CD4-positive, alpha-beta T cell treated with Interleukin-4 for 1 hour (primary cell): ENCODE measurements at places on chromosomes 2 and 18.

- no peak for DNase-seq
Measured at GRCh38 chr2:120026890-120027289, 14.0 kb downstream of the EPB41L5 start.

DNA sequence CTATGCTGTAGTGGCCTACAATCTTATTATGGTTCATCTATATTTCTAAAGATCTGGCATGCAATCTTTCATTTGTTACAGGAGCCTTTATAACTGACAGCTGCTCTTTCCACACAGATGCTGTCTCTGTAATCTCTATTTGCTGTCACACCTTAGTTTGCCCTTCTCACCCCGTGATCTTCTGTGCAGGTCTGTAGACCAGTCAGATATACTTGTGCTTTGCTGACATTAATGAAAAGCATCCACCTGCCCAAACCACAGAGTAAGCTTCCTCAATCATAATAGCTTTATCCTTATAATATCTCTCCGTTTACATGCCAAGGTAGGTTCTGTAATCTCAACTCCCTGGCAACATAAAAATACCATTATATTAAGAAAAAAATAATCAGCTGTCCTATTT, 122.4 kb downstream of the GRB14 start:
- DNase-seq, result no peak

DNA sequence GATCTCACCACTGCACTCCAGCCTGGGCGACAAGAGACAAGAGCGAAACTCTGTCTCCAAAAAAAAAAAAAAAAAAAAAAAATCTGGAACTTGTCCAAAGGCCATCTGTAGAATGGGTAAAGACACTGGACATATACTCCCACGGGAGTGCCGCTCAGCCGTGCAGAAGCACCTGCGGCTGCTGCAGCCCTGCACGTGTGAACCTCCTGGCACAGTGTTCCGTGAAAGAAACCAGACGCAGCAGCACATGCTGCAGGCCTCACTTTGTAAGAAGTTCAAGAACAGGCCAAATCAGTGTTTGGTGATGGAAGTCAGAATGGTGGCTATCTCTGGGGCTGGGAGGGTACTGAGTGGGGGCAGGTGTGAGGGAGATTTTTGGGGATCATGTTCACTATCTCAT, 6.5 kb downstream of the CHRND start:
- no peak for DNase-seq

DNA sequence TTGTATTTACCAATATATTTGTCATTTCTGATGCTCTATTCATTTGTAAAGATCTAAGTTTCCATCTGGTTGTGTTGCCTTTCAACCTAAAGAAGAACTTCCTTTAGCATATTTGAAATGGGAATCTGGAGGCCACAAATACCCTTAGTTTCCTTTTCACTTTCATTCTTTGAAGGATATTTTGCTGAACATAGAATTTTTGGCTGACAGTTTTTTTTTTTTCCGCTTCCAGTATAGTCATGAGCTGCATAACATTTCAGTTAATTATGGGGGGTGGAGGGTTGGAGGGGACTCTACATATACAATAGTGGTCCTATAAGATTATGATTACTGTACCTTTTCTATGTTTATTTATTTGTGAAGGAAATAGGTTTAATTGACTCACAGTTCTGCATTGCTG, 83.9 kb downstream of the CERS6 start:
- DNase-seq, result no peak

DNA sequence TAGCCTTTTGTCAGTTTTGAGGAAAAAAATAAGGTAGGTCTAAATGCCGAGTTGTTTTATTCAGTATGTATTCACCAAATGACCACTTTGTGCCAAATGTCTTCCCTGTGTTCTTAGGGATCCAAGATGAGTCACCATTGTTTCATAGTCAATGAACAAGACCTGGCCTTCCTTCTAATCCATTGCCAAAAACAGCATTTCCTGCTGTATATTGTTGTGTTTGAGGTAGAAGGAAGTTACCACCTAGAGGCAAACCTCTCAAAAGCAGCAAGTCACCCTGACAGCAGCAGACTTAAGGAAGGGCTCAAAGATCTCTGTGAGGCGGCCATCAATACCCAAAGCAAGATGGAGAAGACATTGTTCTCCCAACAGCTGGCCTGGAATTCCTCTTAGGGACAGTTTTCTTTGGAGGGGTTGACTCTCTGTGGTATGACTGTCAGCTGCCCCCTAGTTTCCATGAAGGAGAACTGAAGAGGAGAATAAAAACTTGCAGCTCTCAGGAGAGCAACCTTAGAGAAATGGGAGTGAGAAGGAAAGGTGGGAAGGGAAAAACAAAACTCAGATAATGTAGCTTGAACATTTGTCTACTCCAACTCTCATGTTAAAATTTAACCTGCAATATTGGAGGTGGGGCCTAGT, 328.3 kb downstream of the LRATD1 start:
- no peak for DNase-seq

GRCh38 chr2:130884013-130884412, 47.3 kb downstream of the ARHGEF4 start:
- DNase-seq, result no peak

DNA sequence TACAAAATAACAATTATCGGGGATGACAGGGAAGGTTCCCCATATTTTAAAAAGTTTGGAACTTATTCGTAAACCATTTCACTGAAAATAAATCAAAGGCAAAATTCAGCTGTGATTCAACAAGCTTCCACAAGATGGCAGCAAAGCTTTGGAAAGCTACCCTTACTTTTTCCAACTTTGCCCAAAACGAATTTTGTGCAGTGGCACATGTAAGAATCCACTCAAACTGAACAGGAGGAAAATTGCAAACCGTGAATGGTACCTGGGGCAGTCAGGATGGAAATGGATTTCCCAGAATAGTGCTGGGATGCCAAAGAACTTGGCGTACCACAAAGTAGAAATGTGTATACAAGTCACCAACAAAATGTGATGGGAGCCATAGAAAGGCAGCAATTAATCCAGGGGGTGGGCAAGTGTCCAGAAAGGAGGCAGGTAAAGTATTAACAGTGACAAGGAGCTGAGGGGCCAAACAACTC, 10.7 kb downstream of the RPL31 start:
- no peak for DNase-seq

GRCh38 chr18:12007063-12007462, 25.8 kb downstream of the IMPA2 start:
- DNase-seq, result no peak

- no peak for DNase-seq
Measured at GRCh38 chr2:134391751-134392160, 137.9 kb downstream of the MGAT5 start.

GRCh38 chr2:242024751-242025355, 155.3 kb downstream of the RTP5 start:
- no peak for DNase-seq

GRCh38 chr2:55601849-55602248, 15.6 kb downstream of the PPP4R3B start:
- no peak for DNase-seq

GRCh38 chr18:27136208-27136535, 48.9 kb downstream of the CHST9 start:
- no peak for DNase-seq

GRCh38 chr2:115115135-115115534, 672.7 kb downstream of the DPP10 start:
- no peak for DNase-seq

DNA sequence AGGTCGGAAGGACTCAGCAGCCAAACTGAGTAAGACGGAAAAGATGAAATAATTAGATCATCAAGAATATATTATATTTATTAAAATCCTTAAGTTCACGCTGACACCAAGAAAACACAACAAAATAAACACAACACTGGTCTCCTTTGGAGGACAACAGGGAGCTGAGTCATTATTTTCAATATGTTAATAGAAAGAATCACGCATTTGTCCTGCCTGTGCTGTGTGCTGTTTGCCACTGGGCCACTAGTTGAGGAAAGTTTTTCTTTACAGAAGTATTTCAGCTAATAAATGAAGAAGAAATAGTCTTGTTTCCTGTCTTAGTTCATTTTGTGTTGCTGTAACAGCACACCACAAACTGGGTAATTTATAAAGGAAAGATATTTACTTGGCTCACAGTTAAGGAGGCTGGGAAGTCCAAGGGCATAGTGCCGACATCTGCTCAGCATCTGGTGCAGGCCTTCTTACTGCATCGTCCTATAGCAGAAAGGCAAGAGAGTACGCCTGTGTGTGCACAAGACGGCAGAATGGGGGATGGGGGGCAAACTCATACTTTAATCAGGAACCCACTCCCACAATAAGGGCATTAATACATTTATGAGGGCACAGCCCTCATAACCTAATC, 88.0 kb downstream of the TCF7L1 start:
- DNase-seq, result no peak

DNA sequence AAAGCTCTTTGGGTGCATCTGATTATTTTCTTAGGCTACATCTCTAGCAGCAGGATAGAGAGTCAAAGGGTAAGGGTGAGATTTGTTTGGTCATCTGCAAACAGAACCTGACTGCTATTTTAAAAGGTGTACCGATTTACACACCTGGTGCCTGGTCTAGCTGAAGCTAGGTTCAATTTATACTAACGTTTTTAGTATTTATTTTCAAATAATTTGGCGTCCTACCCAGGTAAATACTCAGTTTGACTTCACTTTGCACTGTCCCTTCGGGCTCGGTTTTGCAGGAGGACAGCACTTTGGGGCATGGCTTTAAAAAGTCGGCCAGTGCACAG, 683 bp downstream of the PTRHD1 start:
- no peak for DNase-seq

- no peak for DNase-seq
Measured at GRCh38 chr2:24877646-24878045, 42.4 kb downstream of the ADCY3 start.

- no peak for DNase-seq
Measured at GRCh38 chr2:208549546-208550158, 143.1 kb downstream of the PTH2R start.

DNA sequence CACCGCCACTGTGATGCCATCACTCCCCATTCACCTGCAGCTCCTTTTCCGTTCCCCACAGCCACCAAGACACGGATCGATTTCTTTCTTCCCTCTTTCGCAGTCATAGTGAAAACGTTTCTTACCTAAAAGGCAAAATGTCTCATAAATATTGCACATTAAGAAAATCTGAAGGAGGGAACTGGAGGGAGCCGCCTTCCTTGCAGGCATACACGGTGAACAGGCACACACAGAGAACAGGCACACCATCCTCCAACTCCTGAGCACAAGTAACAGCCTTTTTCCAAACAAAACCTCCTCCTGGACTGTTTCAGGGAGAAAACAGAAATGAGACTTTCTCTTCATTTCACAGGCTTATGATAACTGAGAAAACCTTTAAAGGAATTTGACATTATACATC, 17.0 kb downstream of the MRPS5 start:
- DNase-seq, result no peak

DNA sequence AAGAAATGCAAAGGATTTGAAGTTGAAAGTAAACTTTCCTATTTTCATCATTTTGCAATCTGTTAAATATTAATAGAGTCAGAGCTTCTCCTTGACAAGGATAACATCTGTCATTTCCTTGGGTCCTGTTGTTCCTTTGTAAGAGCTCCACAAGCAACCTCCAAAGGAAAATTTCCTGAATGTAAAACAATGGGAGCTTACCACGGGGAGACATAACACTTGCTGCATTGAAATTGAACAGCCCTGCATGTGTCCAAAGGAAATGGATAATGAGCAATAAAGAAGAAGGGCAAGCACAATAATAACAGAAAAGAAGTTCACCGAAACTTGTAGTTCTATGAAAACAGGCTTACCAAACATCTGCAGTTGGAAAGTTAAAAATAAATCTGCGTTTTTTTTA, 42.0 kb upstream of the SCG2 start:
- DNase-seq, result no peak

- no peak for DNase-seq
Measured at GRCh38 chr2:165584126-165584654, 114.7 kb downstream of the CSRNP3 start.

DNA sequence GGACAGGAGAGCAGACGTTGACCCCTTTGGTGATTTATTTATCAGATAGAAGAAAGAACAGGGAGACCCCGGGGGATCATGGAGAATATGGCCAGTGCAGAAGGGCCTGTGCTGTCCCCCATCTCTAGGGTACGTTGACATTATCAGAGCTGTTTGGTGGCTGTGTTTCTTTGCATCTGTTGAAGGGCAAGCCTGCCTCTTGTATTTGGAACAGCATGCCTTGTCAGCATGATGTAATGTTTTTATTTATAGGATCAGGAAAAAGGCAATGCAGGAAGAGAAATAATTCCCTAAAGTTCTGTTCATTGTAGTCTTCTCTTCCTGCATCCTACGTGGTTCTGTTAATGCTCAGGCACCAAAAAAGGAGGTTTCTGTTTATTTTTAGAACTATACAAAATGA, 49.8 kb upstream of the CABYR start:
- no peak for DNase-seq

- no peak for DNase-seq
Measured at GRCh38 chr2:29786361-29786760, 135.0 kb downstream of the ALK start.

DNA sequence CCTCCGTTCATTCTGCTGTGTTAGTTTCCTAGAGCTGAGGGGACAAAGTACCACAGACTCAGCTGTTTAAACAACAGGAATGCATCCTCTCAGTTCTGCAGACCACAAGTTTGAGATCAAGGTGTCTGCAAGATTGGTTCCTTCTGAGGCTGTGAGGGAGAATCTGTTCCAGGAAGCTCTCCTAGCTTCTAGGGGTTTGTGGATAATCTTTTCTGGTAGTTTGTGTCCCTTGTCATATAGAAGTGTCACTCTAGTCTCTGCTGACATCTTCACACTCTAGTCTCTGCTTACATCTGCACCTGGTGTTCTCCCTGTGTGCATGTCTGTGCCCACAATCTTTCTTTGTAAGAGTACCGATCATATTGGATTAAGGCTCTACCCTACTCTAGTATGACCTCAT, 581.8 kb downstream of the RNF144A start:
- DNase-seq, result no peak

- DNase-seq, result no peak
Measured at GRCh38 chr18:40079786-40080185, 1875.2 kb upstream of the PIK3C3 start.

DNA sequence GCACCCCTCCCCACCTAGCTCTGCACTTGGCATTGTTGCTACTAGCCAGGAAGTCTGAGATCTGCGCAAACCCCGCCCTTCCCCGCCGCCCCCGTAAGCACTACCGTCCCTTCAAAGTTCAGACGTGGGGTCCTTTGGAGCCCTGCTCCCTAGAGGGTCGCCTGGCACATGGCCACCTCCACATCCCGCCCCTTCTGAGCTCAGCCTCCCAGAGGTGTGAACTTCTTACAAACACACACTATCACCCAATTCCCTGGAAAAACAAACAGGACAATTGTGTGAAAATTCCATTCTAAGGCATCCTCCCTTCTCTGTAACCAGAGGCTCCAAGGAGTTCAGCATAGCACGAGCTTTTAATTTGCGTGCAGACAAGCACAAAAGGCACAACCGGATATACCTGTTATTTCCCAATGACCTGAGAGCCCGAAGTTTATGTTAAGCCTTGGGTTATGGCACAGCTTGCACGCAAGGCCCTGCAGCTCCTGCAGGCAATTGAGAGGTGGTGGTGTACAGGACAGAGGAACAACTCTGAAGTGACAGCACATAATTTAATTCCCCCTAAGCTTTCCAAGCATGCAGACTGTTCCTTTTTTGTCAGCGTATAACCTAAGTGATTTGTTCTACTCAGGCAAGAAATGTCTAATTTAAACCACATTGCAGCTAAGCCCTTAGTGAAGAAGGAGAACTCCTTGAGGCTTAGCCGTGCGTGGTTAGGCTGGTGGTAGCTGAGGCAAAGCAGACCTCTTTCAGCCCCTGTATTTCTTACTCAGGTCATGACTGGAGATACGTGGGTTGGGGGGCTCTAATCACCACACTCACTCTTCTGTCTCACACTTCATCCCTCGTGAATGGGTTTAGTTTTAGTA, 20.3 kb upstream of the CYP1B1 start:
- DNase-seq, result no peak

GRCh38 chr2:151776367-151776766, 42.1 kb upstream of the NEB start:
- no peak for DNase-seq

- DNase-seq, result no peak
Measured at GRCh38 chr18:37742436-37742835, 176.8 kb upstream of the CELF4 start.
